ENCODE measurements at places on chromosomes 13 and 19. TPM values are rescaled to one million over a fixed set of nuclear protein-coding genes. Genes with fewer than 3 reads are reported as not detected.

DNA sequence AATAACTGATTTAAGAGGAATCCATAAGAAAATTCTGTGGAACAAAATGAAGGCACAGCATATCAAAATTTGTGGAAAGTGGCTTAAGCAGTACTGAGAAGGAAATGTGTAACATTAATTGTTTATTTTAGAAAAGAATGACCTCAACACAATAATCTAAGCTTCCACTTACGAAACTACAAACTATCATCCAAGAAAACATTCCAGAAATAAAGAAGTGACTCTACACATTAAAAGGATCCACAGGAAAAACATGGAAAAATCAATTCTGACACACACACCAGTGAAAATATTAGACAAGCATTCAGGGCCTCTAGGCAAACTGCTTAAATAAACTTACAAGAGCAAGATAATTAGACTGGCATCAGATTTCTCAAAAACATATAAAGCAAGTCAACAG lies 14.0 kb downstream of the EXOSC8 start:
- no peak for DNase-seq

DNA sequence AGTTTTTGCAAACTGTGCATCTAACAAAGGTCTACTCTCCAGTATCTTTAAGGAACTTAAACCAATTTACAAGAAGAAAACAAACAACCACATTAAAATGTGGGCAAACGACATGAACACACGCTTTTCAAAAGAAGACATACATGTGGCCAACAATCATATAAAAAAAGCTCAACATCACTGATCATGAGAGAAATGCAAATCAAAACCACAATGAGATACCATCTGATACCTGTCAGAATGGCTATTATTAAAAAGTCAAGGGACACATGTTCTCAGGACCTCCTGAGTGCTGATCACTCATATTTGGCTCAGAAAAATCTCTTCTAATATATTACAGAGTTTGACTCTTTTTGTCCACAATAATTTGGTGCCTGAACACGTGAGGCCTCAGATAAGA lies 14.2 kb upstream of the LILRB1 start:
- DNase-seq, result no peak

DNA sequence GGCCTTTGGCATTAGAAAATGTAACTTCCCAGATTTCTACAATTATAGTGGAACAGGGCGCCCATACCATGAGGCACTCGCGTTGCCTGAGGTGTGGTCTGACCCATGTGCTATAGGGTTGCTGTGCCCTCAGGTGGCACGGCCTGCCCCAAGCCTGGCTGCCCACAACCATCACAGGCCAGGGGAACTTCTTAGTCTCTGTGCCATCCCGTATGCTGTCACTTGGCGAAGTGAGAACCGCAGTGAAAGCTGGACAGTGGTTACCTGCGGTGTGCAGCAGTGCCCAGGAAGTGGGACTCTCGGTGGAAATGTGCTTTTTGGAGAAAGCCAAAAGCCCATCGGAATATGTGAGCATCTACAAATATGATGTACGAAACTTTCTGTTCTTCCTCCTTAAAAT lies 88.2 kb upstream of the GPR183 start:
- no peak for DNase-seq

The SERPINE3 gene
- total RNA-seq, result not detected

The RNF17 gene
- total RNA-seq, result not detected

The TMEM255B gene
- 3.8 TPM for total RNA-seq

Data from Daoy (cell line).